ENCODE measurements at places on chromosomes 11 and 22.

DNA sequence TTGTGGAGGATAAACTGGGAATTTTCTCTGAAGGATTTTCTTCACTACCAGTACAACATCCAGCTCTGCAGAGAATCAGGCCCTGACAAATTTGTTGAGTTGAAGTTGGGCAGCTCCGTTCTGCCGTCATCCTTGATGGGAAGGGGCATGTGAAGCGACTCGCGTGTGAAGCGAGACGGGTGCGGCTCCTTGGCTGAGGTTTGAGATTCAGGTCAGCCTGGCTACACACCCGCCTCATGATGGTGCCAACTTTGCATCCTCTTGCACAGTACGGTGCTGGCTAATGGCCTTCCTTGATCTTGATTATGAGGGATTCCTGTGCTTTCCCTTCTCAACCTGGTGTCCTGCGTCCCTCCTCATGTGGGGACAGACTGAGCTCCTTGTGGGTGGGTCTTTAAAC lies 19.7 kb upstream of the CDC42EP2 start:
- no peak for DNase-seq

GRCh38 chr11:86209806-86210657 lies 34.5 kb upstream of the EED start:
- DNase-seq: no peak

- DNase-seq: no peak
These were observed 37.6 kb upstream of the PARVG start for GRCh38 chr22:44143105-44143474.

DNA sequence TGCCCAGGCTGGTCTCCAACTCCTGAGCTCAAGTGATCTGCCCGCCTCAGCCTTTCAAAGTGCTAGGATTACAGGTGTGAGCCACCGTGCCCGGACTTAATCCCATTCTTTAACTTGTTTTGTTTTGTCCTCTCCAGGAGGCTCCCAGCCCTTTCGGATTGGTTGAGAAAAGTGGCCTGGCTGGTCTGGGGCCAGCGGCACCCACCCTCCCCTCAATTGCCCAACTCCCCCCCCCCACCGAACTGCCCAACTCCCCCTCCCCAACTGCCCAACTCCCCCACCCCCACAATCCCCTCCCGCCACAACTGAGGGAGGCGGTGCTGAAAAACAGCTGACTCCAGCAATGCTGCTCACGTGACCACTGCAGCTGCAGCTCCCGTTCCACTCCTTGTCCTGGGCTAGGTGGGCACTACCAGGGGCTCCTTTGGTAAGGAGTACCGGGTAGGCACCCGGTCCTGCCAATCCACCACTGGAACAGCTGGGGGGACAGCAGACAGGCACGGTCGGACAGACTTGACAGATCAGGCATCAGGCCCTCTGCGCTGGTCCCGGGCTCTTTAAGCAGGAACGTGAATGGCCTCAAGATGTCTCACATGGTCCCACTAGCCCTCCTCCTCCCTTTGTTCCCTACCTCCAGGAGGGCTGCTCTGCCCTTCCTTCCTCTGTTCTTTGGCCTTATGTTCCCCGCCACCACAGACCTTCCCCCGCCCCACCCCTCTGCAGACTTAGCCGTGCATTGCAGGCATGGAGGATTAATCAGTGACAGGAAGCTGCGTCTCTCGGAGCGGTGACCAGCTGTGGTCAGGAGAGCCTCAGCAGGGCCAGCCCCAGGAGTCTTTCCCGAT lies at the start of gene TCN2:
Gene TCN2, plus strand, starts transcription at position 720 of the 845 bp plus-strand sequence. CDS start 158 bp downstream, outside the sequence.
- DNase-seq: no peak

- no peak for DNase-seq
These were observed 25.8 kb upstream of the NECTIN1 start for GRCh38 chr11:119754656-119755355.

DNA sequence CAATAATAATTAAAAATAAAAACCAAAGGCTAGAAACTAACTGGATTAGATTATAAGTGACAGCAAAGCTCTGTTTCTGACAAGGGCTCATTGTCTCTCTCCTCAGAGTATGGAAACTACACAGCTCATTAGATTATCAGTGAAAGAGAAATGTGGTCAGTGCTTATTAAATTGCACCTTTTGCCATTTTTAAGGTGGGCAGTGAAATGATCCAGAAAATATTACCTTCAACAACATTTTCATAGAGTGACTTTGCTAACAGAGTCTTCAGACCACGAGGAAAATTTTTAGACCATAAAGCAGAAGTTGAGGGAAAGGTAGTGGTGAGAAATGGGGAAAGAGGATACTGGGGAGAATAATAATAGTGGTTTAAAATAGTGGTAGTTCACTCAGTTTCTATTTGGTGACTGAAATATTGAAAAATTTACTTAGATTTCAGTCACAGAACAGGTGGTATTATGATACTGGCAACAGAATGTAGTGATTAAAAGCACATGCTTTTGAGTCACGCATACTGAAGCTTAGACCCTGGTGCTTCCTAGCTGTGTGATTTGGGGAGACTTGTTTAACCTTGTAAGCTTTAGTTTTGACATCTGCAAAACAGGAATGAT lies 684.0 kb upstream of the CCDC90B start:
- DNase-seq: no peak

GRCh38 chr22:39592081-39593065 lies 21.8 kb downstream of the CACNA1I start:
- DNase-seq: no peak

DNA sequence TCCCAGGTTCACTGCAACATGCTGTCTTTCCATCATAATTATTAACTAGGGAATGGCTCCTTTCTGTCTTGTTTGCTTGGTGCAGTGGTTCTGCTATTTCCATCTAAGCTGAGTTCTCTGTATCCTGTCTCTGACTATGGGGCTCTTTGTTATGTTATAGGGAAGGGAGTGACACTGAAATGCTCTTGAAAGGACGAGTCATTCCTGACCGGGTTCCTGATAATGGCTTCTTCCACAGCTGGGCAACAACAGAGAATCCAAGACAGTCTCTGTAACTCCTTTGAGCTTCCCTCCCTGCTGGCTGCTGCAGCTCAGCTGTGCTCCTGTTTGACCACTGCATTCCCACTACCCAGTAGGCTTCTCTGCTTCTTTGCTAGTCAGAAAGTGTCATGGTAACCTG lies 24.1 kb downstream of the OR2AT4 start:
- no peak for DNase-seq

- DNase-seq: no peak
These were observed 567.0 kb upstream of the CADM1 start for GRCh38 chr11:116071241-116071640.

DNA sequence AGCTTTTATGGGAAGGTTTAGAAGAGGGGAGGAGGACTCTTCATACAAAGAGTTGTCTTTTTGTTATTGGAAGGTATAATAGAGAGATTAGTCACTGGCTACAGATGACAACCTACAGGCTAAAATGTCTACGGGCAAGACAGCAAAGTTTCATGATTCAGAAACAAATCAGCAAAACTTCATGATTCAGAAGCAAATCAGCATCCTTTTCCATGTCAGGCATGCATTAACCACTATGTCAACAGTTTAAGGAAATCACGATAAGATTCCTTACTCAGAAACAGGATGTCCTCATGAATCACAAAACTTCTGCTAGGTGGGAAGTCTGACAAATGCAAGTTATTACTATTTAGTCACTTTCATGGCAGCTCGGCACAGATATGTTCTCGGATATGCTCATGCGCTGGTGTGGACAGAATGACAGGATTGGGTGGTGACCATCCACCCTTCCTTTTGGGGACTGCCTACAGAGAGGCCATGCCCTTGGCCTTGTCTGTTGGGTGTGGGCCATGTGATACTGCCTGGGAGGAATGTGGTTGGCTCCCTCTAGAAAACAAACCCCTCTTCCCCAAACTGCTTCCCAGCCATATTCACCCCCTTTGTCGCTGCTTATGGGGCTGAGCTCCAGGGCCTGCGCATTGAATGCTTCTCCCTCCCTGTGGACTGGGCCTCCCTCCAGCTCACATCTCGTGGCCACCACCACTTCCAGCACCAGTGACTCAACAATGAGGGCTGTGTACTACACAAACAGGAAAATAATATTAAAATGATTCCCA lies 10.1 kb downstream of the C11orf91 start:
- DNase-seq: no peak

- no peak for DNase-seq
These were observed 52.3 kb upstream of the SCUBE2 start for GRCh38 chr11:9143721-9144120.

DNA sequence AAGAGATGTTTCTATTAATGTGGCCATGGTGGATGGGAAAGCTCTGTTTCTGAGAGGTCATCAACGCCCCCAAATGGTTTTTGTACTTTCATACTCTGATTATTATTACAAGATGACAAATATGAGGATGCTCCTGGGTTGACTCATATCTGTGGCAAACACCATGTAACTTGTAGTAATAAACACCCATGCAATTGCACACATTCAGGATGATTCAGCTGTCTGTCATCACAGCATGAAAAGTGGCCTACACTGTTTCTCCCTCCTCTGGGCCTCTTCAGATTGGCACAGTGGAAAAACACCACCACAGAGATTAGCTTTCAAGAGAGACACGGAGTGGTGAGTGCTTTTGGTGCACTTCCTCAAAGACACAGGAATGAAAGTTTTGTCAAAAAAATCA lies 85.4 kb downstream of the MTNR1B start:
- no peak for DNase-seq

DNA sequence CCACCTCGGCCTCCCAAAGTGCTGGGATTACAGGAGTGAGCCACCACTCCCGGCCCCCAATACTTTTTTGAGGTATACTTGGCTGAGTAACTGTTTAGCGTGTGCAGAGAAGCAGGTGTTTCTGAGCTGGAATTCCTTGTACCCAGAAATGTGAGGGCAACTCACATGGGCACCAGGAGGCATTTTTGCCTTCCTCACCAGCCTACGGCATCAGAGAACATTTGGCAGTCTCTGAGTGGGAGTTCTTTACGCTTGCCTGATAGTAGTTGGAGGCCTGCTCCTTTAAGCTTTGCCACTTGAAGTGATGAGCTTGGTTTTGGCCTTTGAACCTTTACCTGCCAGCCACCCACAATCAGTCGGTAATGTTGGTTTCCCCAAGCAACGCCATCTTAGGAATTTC lies 9.2 kb downstream of the PARVB start:
- no peak for DNase-seq

GRCh38 chr11:102940714-102941588 lies 14.6 kb downstream of the MMP13 start:
- no peak for DNase-seq

GRCh38 chr22:39349967-39350726 lies at the start of gene SYNGR1:
Gene SYNGR1, plus strand, starts transcription at chr22:39349991. Its CDS starts 20 bp downstream, at chr22:39350011.
- no peak for DNase-seq

- no peak for DNase-seq
These were observed 63.7 kb downstream of the PPP6R3 start for GRCh38 chr11:68524213-68524612.

DNA sequence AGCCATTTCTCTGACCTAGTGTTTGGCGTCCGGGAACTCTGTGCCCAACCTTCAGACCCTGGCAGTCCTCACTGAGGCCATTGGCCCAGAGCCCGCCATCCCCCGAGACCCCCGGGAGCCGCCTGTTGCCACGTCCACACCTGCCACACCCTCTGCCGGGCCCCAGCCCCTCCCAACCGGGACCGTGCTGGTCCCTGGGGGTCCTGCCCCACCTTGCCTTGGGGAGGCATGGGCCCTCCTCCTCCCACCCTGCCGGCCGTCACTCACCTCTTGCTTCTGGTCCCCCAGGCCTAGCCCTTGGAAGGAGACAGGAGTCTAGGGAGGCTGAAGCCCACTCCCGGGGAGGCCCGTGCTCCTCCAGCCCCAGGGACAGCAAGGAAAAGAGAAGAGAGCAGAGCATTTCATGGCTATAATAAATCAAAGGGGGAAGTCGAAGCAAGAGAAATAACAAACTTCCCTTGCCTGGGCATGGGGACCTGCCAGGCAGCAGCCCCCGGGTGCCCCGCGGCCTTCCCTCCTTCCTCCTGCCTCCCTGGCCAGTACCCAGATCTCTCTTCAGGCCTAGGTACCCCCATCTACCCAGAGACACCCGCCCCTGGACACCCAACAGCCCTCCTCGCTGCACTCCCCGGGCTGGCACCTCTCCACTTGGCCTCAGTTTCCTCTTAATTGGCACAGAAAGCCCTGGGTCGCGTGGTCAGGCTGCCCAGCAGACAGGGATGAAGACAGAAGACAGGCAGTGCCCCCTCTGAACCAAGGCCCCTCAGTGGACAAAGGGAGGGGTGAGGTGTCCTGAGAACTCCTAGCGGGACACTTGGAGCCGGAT lies 13.0 kb upstream of the SLC39A13 start:
- no peak for DNase-seq

- DNase-seq: no peak
These were observed 58.2 kb downstream of the TIMP3 start for GRCh38 chr22:32859743-32860142.

DNA sequence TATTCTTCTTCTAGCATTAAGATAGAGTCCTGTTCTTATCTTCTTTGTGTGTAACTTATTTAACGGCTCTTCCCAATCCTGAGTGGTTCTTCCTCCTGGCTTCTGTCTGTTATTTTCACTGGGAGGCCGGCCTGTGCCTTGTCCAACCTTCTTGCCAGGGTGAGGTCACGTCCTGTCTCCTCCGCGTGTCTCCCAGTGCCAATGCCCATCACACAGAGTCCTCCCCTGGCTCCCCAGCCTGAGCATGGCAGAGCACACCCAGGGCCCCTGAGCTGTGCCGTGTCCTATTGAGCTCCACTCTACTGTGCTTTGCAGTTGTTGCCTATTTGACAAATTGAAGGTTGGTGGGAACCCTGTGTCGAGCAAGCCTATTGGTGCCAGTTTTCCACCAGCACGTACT lies 487.3 kb downstream of the BRD1 start:
- DNase-seq: no peak

- no peak for DNase-seq
These were observed 175.8 kb downstream of the CSNK2A3 start for GRCh38 chr11:11177156-11177808.

- no peak for DNase-seq
These were observed 73.4 kb downstream of the DEUP1 start for GRCh38 chr11:93403930-93404329.

GRCh38 chr22:44764974-44765373 lies 12.6 kb downstream of the ARHGAP8 start:
- no peak for DNase-seq

- no peak for DNase-seq
These were observed 45.3 kb downstream of the MICAL2 start for GRCh38 chr11:12155696-12156095.

DNA sequence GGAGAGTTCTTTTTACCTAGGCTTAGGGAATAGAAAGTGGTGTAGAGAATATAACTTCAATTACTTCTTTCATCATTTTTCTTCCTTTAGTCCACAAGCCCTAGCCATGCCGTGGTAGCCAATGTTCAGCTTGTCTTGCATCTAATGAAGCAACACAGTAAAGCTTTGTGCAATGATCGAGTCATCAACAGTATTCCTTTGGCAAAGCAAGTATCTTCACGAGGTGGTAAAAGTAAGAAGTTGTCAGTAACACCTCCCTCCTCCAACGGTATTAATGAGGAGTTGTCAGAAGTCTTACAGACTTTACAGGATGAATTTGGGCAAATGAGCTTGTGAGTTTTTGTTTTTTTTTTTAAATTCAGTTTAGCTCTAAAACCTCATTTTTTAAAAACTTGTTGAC lies 37.4 kb downstream of the CEP57 start:
- no peak for DNase-seq

- no peak for DNase-seq
These were observed 4.7 kb downstream of the KCNE3 start for GRCh38 chr11:74462631-74463030.

Data from stimulated activated CD8-positive, alpha-beta memory T cell treated with anti-CD3 and anti-CD28 coated beads, Interleukin-4, amount 100 ng/mL, for 4 hours (primary cell).